Mesendoderm (in vitro differentiated cells): ENCODE measurements at places on chromosomes 16 and 17.

DNA sequence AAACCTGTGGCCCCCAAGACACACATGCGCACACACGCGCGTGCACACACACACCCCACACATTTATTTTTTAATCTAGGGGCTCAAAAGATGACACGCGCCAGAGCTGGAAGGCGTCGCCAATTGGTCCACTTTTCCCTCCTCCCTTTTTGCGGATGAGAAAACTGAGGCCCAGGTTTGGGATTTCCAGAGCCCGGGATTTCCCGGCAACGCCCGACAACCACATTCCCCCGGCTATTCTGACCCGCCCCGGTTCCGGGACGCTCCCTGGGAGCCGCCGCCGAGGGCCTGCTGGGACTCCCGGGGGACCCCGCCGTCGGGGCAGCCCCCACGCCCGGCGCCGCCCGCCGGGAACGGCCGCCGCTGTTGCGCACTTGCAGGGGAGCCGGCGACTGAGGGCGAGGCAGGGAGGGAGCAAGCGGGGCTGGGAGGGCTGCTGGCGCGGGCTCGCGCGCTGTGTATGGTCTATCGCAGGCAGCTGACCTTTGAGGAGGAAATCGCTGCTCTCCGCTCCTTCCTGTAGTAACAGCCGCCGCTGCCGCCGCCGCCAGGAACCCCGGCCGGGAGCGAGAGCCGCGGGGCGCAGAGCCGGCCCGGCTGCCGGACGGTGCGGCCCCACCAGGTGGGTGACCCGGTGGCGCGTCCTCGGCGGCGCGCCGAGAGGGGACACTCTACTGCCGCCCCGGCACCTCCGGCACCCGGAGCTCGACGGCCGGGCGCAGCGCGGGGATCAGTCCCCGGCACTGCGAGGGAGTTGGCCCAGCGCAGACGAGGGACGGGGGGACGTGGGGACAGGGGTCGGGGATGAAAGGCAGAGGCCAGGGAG, at the start of gene STAT5A:
STAT5A (plus strand) TSS at position 522 of the 826 bp plus-strand sequence. CDS start 914 bp downstream, outside the sequence.
- peak; percentile 81 for DNase-seq

- no peak for DNase-seq
Measured at GRCh38 chr17:6639014-6639585, 1.4 kb downstream of the KIAA0753 start.

- no peak for DNase-seq
Measured at GRCh38 chr16:68000450-68000849, 1.2 kb upstream of the DPEP2 start.

DNA sequence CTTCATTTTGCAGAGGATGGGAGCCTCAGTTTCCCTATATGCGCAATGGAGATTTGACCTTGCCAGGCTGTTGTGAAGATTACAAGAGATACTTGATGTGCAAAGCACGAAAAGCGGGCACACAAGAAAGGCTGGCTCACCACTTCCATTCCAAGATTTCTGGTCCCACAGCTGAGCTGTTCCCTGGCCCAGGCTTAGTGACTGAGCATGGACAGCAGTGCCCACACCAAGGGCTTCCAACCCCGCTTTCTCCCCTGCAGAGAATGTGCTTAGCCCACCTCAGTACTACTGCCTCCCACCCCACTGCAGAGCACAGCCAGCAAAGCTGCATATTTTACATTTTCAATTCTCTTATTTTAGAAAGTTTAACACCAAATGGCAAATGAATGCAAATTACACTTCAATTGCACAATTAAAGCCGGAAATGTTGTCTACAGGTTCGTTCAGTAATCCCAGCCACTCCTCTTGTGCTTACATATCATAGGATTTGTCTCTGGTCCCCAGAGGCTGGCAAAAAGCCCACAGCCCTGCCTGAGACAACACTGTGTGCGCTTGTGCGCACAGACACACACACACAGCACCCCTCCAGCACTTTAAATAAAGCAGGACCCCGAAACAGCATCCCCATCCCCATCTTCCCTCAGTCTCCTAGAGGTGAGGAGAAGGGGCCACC, 51.8 kb downstream of the VAC14 start:
- no peak for DNase-seq

DNA sequence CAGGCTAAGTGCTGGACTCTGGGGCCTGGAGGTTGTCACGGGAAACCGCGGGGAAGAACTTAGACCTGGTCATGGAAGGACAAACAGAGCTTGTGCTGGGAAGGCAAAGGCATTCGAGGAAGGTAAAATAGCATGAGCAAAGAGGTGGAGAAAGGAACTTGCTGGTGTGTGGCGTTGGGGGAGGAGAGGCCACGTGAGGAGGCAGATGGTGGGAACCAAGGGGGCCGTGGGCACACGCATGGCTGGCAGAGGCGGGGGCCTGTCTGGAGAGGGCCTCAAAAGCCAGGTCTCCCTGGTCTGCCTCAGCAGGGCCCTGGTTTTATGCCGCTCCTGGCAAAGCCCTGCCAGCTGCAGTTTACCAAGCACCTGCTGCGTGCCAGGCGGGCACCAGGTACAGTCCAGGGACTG, 15.3 kb downstream of the CORO7 start:
- no peak for DNase-seq
